A549 treated with DMSO at 1 μM for 4 hours (cell line): ENCODE measurements at places on chromosomes 5 and 9. TPM values are rescaled to one million over a fixed set of nuclear protein-coding genes. Genes with fewer than 3 reads are reported as not detected.

The PCDH1 gene
- 1.5 to 2.4 TPM (median 2.1 TPM) in 5 replicates for total RNA-seq

The FAM120A gene
- total RNA-seq: 77.5 to 95.0 TPM (median 88.2 TPM) in 5 replicates

The PAX5 gene
- total RNA-seq: 0.01 to 0.07 TPM (median 0.01 TPM) in 3 of 5 replicates, not detected in the others

The MED10 gene
- 73.4 to 98.9 TPM (median 77.4 TPM) in 5 replicates for total RNA-seq

The SAPCD2 gene
- 15.1 to 29.3 TPM (median 23.8 TPM) in 5 replicates for total RNA-seq

The HSPA9 gene
- total RNA-seq: 360 to 380 TPM (median 364 TPM) in 5 replicates

The TICAM2 gene
- total RNA-seq: 0.84 to 1.4 TPM (median 1.0 TPM) in 5 replicates

The INSL6 gene
- total RNA-seq: not detected in 5 replicates

The RNF38 gene
- 7.9 to 10.6 TPM (median 9.8 TPM) in 5 replicates for total RNA-seq

The PCDHGA7 gene
- 0.84 to 1.3 TPM (median 1.1 TPM) in 5 replicates for total RNA-seq

The TAF11L5 gene
- not detected in 5 replicates for total RNA-seq
